T-helper 1 cell (primary cell): ENCODE measurements at places on chromosomes 3 and 15.

DNA sequence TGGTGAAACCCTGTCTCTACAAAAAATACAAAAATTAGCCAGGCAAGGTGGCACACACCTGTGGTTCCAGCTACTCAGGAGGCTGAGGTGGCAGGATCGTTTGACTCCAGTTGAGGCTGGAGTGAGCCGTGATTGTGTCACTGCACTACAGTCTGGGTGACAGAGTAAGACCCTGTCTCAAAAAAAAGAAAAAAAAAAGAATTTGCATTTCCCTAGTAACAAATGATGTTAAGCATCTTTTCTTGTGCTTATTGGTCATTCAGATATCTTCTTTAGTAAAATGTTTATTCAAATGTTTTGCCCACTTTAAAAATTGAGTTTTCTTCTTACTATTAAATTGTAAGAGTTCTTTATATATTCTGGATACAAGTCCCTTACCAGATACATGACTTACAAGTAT is 48.7 kb downstream of the NFKBIZ start:
- no peak for DNase-seq

- no peak for DNase-seq
Measured at GRCh38 chr15:83110381-83110780, 2.9 kb downstream of the TM6SF1 start.

DNA sequence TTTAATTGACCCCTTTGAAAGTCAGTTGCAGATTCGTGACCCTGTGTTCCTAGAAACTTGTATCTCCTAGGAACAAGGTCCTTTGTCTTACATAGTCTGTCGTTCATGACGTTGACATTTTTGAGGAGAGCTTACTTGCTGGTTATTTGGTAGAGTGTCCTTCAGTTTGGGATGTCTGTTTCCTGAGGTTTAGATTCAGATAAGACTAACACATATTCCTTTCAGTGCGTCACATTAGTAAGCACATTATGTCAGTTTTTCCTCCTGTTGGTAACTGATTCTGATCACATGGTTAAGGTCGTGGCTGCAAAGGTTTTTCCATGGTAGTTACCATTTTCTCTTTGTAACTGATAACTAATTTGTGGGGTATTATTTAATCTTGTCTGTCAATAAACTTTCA is 80.8 kb downstream of the PCCB start:
- no peak for DNase-seq

DNA sequence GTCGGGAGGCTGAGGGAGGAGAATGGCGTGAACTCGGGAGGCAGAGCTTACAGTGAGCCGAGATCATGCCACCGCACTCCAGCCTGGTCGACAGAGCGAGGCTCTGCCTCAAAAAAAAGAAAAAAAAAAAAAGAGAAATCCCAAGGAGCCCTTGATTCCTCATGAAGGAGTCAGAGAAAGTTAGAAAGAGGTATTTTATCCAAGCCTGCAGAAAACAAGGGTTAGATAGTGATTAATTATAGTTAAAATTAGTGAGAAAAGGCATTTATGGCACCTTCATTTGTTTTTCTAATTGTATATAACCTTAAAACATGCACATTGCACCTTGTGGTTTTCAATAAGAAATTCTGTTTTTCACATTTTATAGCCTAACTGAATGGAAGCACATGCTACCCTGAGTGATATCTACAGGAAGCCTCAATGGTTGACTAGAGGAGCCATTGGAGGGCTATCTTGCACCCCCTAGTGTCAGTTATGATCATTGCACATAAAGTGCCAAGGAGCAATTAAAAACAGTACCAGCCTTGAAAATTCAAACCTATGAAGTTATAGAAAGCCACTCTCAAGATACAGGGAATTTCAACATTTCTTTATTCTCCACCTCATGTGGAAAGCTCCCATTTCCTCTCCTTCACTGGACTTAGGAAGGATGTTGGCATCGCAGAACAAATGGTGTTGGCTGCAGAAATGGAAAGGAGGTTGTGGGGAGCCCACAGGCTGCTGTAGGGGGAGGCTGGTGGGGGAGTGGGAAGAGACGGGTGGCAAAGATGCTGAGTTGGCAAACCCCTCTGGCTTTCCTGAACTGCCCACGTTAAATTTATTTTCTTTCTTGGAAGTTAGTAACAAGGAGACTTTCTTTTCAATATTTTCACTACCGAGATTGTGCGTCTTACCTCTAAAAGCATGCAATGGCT is 48.5 kb downstream of the ITGA11 start:
- no peak for DNase-seq

DNA sequence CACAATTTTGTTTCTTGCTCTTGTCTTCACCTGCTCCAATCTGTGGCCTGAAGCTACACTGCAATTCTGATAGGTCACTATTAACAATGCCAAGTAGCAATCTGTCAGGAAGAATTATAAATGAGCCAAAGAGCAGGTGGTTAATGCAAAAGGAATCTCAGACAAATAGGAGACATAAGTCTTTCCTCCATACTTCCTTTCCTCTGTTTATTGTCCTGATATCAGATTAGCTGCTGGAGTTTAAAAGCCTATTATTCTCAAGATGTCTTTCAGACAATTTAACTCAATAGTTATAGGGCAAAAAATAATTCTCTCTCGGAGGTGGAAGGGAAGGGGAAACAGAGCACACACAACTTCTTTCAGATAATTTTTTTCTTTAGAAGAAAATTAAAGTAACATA is 491.6 kb downstream of the MFSD1 start:
- DNase-seq: no peak

DNA sequence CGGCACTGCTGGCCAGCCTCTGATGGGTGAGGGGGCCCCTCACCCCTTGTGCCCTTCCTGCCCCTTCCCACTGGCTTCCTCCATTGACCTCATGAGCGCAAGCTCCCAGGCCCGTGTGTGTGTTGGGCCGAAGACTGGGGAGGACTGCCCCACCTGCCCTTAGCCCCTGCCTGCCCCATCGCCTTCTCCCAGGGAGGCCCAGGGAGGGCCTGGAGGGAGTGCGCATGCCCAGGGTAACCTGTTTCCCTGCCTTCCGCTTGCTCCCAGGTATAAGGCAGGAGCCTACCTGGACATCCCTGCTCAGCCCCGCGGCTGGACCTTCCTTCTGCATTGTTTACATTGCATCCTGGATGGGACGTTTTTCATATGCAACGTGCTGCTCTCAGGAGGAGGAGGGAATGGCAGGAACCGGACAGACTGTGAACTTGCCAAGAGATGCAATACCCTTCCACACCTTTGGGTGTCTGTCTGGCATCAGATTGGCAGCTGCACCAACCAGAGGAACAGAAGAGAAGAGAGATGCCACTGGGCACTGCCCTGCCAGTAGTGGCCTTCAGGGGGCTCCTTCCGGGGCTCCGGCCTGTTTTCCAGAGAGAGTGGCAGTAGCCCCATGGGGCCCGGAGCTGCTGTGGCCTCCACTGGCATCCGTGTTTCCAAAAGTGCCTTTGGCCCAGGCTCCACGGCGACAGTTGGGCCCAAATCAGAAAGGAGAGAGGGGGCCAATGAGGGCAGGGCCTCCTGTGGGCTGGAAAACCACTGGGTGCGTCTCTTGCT is 8.8 kb downstream of the DLL4 start:
- no peak for DNase-seq

- DNase-seq: no peak
Measured at GRCh38 chr3:189108067-189108466, 63.7 kb upstream of the TPRG1 start.

GRCh38 chr15:29945943-29946596 is 123.8 kb upstream of the TJP1 start:
- DNase-seq: no peak

DNA sequence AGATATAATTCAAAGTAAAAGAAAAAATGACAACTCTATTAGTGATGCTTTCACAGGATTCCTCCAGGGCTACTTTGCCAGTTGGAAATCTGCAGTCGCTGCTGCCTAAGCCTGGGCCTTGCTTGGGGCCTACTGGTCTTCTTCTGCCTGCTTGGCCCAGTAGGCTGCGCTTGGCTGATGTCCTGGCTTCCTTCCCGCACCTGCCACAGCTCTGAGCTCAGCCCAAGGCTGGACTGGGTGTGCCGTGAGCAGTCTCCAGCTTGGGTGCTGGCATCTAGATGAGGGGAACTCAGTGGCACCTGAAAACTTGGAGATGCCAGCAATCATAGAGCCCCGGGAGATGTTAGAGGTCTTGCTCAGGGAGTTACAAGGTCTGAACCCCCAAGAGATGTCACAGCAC is 108.3 kb downstream of the BCHE start:
- no peak for DNase-seq

DNA sequence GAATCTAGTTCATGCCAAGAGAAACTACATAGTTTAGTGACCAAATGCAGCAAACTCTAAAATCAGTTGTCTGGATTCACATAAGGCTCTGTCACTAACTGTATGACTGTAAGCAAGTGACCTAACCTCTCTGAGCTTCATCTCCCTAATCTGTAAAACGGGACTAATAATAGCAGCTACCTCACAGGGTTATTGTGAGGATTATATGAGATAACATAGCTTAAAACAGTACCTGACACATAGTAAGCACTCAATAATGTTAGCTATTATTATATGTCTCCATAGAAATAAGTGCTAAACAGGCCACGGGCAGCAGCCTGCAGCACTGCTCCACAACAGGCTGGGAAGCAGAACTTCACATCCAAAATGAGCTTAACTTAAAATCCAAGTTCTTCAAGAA is 30.2 kb downstream of the NPTN start:
- DNase-seq: no peak

DNA sequence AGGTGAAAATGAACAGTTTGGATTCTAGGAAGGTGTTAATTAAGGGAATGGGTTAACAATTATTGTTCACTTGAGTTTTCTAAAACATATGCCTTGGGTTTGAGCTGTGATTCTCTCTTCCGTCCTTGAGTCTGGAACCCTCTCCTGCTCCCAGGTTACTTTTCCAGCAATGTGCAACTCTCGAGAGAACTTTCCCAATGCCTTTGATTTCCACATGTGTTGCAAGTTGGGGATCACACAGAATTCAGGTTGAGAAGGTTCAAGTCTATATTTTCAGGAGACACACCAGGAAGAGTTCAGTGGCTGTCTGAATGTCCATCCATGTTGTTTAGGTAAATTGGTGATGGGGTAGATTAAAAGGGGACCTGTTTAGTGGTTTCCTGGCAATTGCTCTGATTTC is 48.7 kb downstream of the TNFAIP8L3 start:
- no peak for DNase-seq

GRCh38 chr3:25009665-25010064 is 418.4 kb upstream of the RARB start:
- no peak for DNase-seq
